ENCODE measurements at places on chromosomes 16 and 17.

DNA sequence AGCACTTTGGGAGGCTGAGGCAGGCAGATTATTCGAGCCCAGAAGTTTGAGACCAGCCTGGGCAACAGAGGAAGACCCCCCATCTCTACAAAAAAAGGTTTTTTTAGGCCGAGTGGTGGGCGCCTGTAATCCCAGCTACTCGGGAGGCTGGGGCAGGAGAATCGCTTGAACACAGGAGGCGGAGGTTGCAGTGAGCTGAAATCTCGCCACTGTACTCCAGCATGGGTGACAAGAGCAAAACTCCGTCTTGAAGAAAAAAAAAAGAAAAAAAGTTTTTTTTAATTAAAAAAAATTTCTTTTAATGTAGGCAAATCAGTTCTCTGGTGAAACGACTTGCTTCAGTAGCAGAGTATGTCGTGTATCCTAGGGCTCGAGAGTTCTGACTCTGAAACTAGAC, 10.9 kb downstream of the HSD3B7 start:
- DNase-seq: no peak

DNA sequence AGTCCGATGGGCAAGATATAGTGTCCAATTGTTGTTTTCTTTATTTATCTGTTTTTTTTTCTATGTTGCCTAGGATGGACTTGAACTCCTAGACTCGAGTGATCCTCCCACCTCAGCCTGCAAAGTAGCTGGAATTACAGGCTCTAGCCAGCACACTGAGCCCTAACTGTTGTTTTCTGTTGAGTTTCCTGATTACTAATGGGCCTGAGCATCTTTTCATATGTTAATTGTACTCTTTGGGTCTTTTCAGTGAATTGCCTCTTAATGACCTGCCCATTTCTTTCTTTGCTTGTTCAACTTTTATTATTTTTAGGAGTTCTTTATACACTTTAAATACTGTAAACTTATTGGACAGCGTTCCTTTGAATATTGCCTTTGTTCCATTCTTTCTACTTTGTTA, 213.0 kb downstream of the HS3ST3B1 start:
- DNase-seq: no peak

DNA sequence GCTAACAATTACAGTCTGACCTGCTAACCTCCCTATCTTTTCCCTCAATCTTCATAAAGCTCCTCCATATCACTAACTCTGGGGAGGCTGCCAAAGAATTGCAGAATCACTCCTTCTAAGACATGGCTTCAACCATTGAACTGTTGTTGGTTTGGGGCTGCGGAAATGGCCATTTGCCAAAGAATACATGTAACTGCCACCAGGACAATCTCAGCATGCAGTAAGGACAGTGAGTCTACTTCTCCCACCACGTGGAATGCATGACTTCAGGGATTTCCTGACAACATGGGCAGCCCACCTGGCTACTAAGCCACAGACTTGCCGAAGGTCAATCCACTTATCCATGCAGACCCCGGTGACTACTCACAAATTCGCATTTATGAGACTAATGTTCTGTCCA, 104.3 kb upstream of the NUDT7 start:
- DNase-seq: peak; percentile 83

- no peak for DNase-seq
Measured at GRCh38 chr17:17269926-17270773, 10.9 kb downstream of the COPS3 start.

GRCh38 chr17:57328109-57328882, 72.0 kb downstream of the MSI2 start:
- no peak for DNase-seq

GRCh38 chr16:23357761-23358290, 55.7 kb downstream of the SCNN1B start:
- DNase-seq: no peak

GRCh38 chr16:80940069-80940856, 66.4 kb downstream of the CMC2 start:
- no peak for DNase-seq

- DNase-seq: peak; percentile 13
Measured at GRCh38 chr16:74034862-74035261, 261.8 kb upstream of the PSMD7 start.

GRCh38 chr17:39246274-39246673, 20.5 kb upstream of the STAC2 start:
- DNase-seq: no peak

GRCh38 chr16:88552815-88553214, 17.4 kb upstream of the ZC3H18 start:
- DNase-seq: no peak

DNA sequence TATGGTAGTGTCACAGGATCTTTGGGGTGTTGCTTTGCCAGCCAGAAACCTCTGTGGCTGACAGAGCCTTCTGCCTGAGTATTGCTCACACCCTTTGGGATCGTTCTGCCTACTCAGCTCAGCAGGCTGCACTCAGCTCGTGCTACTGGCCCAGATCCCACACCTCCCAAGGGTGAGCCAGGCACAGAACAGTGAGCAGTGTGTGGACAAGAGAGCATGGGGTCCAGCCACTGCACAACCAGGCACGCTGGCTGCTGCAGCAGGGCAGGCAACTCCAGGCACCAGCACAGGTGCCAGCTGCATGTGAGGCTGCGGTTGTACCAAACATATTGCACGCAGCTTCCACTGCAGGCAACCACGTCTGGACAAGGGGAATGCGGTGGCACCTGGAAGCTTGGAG, 84.9 kb downstream of the CYB561 start:
- DNase-seq: no peak

- no peak for DNase-seq
Measured at GRCh38 chr16:12798846-12799245, 4.8 kb downstream of the CPPED1 start.

DNA sequence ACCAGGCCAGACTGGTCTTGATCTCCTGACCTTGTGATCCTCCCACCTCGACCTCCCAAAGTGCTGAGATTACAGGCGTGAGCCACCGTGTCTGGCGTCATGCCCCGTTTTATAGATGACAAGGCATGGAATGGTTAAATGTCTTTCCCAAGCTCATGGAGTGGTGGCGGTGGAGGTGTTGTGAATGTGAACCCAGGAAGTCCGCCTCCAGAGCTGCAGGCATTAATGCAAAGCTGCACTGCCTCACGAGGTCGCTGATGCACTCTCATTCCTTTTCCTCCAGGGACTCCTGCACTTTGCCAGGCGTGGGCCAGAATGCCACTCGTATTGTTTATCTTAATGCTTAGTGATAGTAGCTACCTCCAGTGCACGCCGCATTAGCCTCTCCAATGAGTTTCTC, 149.6 kb downstream of the WWOX start:
- peak; percentile 42 for DNase-seq

DNA sequence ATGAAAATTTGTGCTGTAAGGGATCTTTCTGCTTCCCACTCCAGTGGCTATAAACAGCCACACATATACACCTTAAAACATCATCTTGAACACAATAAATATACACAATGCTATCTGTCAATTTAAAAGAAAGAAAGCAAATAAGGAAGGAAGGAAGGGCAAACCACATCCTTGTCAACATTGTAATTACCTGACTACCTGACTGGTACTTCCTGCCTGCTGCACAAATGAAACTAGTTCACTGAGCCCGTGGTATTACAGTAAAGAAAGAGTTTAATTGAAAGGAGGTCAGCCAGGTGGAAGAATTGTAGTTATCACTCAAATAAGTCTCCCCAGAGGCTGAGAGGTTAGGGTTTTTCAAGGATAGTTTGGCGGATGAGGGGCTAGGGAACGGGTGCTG, 344.4 kb upstream of the ASIC2 start:
- DNase-seq: no peak

DNA sequence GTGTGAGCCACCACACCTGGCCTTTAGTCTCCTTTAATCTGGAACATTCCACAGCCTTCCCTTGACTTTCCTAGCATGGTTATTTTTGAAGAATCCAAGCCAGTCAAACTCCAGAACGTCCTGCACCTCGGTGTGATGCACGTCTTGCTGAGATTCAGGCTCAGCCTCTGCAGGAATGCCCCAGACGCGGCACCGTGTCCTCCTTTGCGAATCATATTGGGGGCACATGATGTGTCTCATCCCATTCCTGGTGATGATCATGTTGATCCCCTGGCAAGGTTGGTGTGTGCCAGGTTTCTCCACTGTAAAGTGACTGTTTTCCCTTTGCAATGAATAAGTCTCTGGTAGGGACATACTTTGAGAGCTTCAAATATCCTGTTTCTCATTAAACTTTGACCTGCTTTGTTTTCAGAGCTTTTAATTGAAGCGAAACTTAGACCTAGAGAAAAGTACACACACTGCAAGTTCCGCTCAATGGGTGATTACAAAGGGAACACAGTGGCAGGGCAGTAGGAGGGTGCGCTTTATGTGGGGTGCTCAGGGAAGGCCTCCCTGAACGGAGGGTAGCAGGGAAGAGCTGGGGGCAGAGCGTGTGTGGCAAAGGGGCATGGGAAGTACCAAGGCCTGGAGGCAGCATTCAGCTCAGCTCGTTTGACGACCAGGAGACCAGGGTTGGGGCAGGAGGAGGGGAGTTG, 9.6 kb upstream of the ATP2C2 start:
- DNase-seq: no peak

DNA sequence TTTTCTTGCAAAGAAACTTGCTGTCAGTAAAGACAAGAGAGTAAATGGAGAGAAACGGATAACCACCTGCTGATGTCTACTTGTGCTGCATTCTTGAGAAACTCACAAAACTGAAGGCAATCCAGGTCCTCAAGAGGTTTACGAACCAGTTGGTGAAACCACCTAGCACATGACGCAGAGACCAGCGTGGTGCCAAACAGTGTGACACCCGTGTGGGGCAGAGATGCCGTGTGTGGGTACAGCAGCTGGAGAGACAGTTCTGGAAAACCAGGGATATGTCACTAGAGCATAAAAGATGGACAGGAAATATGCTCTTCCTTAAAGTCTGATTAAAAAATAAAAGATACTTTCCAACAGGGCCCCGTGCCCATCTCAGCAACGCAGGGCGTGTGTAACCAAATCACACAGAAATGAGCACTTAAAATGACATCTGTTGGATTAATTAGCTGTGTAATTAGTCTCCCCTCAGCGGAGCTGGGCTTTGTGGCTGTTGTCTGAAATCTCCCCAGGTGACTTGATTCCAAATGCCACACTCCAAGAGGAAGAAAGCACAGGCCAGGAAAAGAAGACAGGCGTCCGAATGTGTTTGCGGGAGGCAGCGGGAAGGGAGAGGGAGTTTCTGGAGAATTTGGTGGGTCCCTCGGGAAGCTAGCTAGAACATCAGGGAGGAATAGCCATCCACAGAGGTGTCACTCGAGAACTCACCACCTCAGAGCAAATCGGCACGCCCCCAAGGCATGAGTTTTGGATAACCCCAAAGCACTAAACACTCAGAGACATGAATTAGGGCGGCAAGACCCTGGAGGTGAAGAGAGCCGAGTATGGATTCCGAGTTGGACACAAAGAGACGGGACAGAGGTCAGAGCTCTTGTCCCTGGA, 109.8 kb downstream of the ZFHX3 start:
- DNase-seq: no peak

- peak; percentile 53 for DNase-seq
Measured at GRCh38 chr17:63476854-63477479, at the start of gene ACE. ACE (plus strand) TSS chr17:63477061; CDS start chr17:63477095, 34 bp downstream.

GRCh38 chr17:39604911-39605491, 2.7 kb downstream of the NEUROD2 start:
- no peak for DNase-seq

DNA sequence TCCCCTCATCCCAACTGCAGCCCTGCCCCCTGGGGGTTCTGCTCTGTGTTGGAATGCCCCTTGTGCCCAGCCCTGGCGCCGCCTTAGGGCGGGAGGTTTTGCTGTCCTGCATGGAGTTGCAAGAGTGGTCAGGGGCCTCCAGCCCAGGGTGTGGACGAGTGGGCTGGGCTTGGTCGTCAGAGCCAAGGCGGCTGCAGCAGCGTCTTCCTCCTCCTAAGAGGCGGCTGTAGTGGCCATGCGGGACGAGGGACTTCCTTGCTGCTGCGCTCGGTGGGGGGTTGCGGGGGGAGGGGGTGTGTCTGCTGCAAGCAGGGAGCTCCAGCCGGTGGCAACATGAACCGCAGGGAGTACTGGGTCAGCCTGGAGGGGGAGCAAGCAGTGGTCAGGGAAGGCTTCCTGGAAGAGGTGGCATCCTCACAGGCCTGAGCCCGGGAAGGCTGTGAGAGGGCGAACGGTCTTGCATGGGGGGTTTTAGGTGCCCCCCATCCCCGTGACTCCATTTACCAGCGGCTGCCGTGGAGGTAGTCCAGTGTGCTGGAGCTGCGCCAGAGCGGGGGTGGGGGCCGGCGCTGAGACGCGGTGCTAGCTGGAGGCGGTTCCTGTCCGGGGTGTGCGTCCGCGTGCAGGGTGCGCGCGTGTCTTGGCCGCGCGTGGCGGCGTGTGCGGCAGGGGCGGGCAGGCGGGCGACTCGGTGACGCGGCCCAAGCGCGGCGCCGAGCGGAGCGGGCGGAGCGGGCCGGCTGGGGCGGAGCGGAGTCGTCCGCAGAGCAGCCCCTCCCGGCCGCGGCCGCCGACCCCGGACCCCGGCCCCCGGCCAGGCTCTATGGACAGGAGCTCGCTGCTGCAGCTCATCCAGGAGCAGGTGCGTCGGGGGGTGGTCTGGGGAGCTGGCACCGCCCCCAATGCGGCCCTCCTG, at the start of gene RHBDL1:
RHBDL1 (plus strand) TSS at position 704 of the 916 bp plus-strand sequence; CDS start at position 824, 120 bp downstream.
- peak; percentile 61 for DNase-seq

GRCh38 chr17:35747540-35748017, 5.5 kb downstream of the GAS2L2 start:
- DNase-seq: peak; percentile 83

DNA sequence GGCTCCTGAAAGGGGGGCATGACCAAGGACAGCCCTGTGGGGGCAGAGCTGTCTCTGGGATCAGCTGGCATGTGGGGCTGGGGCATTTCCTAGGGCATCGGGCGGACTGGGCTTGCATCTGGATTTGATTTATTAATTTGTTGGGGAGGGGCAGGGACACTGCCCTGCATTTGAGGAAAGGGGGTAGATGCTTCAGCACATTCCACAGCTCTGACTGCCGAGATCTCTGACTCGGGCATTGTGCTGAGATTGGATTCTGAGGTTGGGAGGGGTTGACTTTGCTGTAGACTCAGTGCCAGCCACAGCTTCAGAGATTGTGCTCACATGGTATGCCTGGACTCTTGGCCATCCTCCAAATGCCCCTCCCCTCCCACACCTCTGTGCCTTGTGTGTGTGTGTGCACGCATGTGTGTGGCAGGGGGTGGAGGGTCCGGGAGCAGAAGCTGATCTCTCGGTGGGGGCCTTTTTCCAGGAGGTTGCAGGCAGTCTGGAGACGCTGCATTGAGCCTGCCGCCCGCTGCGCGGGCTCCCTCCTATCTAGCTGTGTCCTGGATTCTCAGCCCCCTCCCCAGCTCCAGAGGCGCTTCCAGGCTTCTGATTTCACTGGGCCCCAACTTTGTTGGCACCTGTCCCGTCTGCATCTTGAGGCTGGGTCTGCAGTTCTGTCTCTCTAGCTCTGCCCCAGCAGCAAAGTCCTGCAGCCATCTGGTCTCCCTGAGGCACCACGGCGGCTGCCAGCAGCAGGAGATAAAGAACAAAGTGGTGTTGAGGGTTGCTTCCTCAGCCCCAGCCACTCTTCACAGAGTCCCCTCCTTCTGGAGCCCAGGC, 14.9 kb downstream of the IGFBP4 start:
- DNase-seq: no peak

GRCh38 chr17:1707107-1707506, 3.1 kb downstream of the TLCD2 start:
- DNase-seq: no peak

- DNase-seq: no peak
Measured at GRCh38 chr16:28285649-28286048, 6.7 kb upstream of the SBK1 start.

Measured in Daoy (cell line).